ENCODE measurements at places on chromosomes 11 and 22.

DNA sequence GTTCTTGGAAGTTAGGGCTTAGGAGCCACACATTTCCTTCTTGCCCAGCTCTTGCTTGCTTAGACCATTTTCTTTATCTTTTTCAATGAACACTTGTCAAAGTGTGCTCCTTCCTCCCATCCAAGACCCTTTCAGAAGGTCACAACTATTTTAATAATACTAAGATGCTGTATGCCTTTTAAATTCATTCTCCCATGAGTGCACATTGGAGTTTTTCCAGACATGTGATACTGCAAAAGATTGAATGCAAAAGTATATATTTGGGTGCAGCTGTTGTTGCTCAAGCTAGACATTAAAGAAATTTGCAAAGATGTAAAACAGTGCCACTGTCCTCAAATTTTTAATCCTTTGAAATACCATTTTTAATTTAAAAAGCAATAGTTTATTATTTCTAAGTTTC, 69.3 kb upstream of the TNRC6B start:
- no peak for DNase-seq

DNA sequence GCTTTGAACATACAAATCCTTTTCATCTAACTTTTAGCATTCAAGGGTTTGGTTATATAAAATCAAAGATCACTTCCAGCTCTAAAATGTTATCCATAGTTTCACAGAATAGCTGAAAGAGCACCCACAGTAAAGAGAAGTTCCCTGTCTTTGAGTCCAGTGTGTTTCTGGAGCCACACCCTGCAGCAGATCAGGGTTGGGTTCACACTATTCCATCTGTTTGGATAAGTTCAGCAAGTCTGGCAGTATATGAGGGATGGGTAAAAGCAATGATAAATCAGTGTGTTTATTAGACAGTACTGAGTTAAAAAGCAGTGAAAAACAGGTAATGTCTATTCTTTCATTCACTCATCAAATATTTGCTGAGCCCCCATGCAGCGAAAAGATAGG, 135.8 kb upstream of the PITPNB start:
- no peak for DNase-seq

DNA sequence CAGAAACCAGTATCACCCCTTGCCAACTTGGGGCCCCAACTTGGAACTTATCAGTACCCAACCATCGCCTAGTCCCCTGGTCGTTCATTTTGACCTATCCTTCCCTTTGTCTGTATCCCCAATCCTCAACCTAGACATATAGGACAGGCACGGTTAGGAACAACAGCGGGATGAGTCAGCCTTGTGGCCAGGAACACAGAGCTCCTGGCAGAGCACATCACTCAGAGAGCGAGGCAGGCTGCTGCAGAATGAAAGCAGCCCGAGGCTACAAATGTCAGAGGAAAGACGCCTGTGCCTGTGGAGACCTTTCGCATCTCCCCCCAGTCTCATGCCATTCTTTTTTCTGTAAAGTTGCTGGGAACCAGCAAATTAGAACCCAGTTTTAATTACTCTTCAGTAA, 14.6 kb downstream of the DKK3 start:
- no peak for DNase-seq

DNA sequence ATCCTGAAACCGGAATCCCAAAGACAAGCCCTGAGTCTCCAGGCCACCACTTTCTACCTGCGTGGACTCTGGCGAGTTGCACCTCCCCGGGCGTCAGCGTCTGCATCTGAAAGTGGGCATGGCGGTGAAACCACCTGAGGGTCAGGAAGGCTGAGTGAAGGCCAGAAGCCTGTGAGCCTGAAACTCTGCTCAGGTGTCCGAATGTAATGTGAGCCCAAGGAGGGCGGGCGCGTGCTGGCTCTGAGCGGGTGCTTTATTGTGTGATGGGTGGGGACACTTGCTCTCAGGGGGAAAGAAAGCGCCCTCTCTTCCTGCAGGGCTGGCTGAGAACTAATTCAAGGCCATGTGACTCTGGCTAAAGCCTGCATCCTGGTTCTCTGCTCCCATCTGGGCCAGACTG, 135.6 kb downstream of the ST3GAL4 start:
- DNase-seq = no peak

DNA sequence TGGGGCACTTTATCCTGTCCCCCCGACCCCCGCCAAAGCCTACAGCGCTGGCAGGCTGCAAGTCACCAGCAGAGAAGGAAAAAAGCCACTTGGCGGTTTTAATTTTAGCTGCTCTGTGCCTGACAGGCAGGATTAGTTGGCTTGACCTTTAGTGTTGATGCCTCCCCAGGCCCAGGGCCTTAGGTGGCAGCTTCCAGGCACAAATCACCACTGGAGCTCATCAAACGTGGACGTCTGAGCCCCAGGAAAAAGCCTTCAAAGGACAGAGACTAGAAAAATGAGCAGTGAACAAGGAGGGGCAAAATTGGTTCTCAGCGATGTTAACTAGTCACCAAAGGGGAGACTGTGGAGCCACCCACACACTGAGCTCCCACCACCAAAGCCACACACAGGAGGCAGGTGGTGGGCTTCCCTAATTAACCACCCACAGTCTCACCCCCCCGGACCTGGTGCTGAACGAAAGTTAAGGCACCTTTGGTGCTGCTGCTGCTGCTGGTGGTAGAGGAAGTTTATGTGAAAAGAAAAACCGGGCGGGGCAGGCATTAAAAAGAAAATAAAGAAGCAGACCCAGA, 4.4 kb upstream of the PYGM start:
- no peak for DNase-seq

DNA sequence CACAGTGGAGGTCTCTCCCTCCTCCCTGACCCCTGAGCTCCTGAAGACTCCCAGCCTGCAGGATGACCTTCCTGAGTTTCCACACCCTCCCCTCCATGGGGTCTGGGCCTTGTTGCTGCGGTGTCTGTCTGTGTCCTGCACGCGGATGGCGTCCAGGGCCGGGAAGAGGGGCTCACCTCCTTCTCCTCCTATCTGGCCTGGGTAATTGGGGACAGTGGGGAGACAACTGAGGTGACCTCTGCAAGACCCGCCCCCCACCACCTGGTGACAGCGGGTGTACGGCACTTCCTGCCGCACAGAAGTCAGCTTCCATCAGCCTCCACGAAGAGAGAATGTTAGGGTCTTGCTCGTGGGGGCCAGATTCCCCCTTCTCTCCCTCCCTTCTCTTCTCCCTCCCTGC, 31.7 kb downstream of the LINC01488 start:
- no peak for DNase-seq

- DNase-seq = no peak
Observed at GRCh38 chr11:117972629-117973502, 13.3 kb upstream of the IL10RA start.
